ENCODE measurements at places on chromosomes 7 and 10.

GRCh38 chr10:71052076-71052660 is 160.2 kb upstream of the UNC5B start:
- DNase-seq: no peak

GRCh38 chr7:50502001-50502684 is 52.0 kb upstream of the FIGNL1 start:
- DNase-seq: no peak

DNA sequence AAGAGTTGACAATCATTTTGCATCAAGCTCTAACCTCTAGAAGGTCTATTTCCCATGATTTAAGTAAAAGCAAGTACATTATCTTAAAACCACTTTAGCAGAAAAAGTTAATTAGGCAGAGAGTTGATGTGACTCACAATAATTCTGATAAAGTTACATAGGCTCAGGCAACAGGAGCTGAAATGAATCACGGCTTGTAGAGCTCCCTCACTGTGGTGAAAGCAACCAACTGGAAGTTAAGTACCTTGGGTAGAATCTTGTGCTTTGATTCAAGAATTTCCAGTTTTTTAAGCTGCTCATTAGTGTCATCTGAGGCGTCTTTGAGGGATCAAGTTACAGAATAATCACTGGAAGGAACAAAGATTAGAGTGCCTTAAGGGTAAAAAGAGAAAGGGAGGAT is 68.9 kb upstream of the NFE2L3 start:
- no peak for DNase-seq

- DNase-seq: no peak
Observed at GRCh38 chr7:38743899-38744298, 112.7 kb upstream of the AMPH start.

GRCh38 chr10:78264361-78264760 is 230.7 kb downstream of the RPS24 start:
- no peak for DNase-seq

DNA sequence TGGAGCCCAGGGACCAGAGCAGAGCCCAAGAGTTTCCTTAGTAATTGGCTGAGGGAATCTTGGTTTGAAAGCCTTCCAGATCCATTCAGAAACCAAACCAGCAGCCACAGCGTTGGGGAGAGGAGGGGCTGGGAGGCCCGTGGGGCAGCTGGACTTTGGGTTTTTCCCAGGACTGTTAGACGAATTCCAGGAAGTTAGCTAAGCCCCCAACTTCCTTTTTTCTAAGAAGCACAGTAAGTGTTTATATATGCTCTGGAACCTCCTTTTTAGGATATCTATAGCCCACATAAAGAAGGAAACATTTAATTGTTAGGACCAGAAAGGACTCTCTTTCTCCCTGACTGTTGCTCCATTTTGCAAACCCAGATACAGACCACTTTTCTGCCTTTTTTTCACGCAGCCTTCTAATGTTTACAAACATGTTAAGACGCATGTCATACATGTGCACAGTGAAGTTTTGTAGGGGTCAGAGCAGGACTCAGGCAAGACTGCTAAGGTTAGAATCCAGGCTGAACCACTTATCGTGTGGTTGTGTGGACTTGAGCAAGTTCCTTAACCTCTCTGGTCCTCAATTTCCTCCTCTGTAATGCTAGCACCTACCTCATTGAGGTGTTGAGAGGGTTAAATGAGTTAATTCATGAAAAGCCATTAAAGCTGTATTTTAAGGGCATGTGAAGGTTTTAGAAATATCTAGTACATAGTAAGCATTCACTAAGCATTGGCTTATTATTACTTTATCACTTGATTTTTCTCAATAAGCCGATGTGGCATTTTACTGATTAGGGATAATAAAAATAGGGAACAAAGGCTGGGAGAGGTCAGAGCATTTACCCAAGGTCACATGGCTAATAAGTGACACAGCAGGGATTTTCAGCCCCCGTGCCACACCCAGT is 42.4 kb downstream of the TBATA start:
- DNase-seq: no peak

DNA sequence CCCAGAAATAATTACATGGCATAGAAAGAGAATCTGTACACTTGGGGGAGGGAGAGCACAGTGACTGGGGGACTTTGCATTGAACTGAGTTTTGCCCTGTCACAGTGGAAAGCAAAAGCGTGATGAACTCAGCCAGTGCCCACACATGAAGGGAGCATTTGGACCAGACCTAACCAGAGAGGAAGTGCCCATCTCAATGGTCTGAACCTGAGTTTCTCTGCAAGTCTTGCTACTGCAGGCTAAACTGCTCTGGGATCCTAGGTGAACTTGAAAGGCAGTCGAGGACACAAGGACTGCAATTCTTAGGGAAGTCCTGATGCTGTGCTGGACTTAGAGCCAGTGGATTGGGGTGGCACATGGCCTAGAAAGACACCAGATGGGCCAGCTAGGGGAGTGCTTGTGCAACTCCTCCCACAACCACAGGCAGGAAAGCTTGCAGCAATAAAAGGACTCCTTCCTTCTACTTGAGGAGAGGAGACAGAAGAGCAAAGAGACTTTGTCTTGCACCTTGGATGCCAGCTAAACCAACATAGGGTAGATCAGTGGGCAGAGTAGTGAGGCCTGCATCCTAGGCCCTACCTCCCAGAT is 259.0 kb downstream of the GRM8 start:
- DNase-seq: no peak

DNA sequence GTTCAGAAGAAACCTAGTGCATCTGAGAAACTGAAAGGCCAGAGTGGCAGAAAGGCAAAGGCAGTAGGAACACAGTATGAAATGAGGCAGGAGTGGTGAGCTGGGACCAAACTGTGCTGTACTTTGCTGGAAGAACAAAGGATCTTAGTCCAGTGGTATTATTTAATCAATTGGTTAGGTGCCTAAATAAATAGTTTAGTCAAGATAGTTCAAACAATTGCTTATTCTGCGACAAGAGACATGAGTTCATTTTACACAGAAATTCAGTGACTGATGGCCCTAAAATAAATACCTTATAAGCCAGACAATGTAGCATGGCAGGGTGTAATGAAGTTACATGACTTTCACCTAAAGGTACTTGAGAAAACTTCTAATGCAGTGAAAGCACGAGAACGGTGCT is 181.8 kb upstream of the LRRN3 start:
- DNase-seq: no peak

GRCh38 chr7:2224491-2224928 is 8.2 kb downstream of the MAD1L1 start:
- DNase-seq: no peak

DNA sequence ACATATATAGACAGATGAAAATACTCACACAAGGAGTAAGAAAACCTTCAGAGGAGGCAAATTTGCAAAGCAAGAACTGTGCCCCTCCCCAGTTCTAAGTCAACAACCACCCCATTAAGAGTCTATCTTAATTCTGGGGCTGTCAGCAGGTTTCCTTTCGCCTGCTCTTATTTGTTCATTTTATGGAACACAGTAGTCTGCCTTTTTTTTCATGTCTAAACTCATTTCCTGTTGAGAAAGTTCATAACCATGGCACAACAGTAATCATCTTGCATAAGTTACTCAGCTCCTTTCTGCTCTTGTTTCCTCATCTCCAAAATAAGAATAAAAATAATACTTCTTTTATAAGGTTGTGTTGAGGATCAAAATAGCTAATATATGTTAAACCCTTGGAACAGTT is 25.8 kb upstream of the AMPH start:
- no peak for DNase-seq

- peak; percentile 96 for DNase-seq
Observed at GRCh38 chr10:29517352-29517923, 117.3 kb downstream of the SVIL start.

- no peak for DNase-seq
Observed at GRCh38 chr10:63115732-63116383, 17.3 kb upstream of the NRBF2 start.

GRCh38 chr10:127850944-127851343 is 41.8 kb downstream of the CLRN3 start:
- DNase-seq: no peak

GRCh38 chr10:34808801-34809745 is 6.0 kb downstream of the PARD3 start:
- DNase-seq: peak; percentile 76

DNA sequence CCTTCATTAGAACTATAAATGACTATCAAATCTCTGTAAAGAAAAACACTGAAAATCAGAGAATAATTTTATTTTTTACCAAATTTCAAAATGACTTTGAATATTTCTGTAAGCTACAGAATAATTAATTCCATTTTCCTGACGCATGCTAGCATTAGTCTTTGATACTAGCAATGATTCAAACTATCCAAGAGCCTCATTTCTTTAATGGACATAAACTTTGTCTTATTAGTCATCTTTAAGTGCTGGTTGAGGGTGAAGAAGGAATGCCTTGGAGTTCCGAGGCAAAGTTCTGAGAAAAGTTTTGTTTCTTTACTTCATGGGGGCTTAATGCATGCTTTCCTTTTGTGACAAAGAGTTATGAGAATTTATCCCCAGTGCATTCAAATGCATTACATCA is 137.3 kb downstream of the AGMO start:
- no peak for DNase-seq

Measured in GM23338 (cell line).